Inflammatory macrophage (primary cell): ENCODE measurements at places on chromosomes 12 and 14.

DNA sequence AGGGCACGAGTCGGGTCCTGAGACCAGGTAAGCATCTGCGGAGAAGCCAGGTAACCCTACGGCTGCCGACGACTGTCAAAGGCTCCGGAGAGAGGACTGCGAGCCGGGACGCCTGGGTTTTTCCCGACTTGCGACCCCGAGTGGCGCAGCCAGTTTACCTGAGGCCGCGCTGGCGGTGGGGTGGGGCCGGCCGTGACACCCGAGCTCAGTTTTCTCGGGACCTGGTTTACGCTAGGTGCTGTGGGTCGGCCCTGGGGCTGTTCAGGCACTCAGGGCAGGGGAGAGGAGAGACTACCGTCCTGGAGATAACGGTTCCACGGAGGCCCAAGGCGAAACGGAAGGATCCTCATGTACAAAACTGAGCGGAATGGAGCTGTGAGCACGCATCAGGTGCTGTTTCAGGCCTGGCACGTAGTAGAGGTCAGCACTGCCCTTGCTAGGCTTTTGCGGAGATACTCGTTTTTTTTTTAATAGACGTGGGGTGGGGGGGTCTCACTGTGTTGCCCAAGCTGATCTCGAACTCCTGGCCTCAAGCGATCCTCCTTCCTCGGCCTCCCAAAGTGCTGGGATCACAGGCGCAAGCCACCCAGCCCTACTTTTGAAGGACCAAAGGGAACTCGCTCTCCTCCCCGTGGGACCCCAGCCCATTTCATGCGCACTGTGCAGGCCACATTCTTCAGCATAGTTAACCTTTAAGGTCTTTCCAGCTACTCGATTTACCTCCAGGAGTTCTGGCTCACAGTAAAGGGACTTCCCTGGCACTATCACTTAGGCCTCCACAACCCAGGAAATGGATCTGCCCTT, 471 bp downstream of the MTRFR start:
- peak; percentile 18 for DNase-seq

DNA sequence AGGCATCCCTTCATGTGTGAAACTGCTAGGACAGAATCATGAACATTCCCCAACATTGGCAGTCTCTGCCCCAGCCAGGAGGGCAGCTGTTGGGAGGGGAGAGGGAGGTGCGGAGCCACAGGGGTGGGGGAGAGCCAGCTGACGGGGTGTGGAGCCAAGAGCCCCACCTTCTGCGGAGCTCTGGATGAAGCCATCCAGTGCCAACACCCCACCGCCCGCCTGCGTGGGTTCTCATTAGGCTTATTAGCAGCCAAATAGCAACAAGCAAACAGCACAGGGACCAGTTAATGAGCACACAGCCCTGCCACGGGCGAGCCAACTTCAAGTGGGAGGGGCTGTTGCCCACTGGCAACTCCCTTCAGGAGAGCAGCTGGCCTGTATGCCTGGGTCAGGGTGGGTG, 12.1 kb downstream of the LTBP2 start:
- no peak for DNase-seq

DNA sequence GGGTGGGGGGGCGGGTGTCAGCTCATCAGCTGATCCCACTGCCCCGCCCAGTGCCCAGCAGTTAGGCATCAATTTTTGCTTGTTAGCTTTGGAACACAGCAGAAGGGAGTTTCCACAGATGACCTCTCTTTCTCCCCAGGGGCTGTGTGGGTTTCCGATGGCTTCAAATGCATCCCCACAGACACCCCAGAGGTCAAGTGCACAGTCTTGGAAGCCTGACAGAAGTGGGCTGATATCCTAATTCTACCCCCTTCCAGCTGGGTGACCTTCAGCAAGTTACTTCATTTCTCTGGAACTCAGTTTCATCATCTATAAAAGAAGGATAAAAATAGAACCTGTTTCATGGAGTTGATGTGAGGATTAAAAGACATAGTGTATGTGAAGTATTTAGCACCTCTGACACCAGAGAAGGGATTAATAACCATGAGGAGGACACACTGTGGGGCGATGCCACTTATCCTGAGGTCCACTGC, 22.0 kb downstream of the TTC9 start:
- no peak for DNase-seq

DNA sequence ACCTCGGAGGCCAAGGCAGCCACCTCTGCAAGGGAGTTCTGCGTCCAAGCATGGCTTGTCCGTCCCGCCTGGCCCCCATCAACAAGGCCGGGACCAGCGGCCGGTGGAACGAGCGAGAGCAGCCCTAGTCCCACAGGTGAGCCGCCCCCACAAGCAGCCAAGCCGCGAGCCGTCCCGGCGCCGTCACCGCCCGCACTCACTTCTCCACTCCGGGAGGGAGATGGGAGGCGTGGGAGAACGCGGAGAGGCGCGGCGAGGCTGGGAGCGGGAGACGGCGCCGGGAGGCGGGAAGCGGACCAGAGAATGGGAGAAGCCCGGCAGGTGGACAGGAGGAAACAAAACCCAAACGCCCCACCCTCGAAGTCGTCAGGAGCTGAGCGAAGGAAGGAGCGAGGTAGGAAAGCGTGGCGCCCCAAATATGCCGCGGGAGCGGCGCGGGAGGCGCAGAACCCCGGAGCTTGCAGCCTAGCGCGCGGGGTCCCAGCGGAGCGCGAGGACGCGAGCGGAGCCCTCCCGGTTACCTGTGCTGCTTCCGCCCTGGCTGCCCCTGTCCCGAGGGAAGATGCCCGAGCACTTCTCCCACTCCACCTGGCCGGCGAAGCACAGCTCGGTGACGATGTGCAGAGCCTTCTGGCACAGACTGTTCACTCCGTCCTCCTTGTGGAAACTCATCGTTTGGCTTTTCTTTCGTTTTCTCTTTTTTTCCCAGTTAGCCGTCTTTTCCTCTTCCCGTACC, 600 bp downstream of the SYT10 start:
- no peak for DNase-seq

GRCh38 chr14:83548061-83548839, 1981.7 kb upstream of the FLRT2 start:
- DNase-seq: no peak

DNA sequence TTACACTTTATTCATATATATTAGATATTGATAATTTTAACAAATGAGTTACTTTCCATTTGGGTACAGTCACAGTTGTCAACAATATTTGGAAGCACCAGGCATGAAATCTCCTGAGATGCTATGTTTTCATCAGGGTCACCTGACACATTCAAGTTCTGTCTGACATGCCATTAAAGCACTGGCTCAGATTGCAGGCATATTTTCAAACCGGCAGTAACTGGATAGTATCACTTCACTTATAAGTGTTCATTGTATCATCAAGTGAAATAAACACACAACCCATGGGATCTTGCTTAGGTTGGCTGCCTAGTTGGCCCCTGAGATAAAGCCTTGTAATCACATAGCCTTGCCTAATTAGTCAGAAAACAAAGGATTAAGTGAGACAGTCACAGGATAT, 4.8 kb downstream of the IFNG start:
- no peak for DNase-seq

DNA sequence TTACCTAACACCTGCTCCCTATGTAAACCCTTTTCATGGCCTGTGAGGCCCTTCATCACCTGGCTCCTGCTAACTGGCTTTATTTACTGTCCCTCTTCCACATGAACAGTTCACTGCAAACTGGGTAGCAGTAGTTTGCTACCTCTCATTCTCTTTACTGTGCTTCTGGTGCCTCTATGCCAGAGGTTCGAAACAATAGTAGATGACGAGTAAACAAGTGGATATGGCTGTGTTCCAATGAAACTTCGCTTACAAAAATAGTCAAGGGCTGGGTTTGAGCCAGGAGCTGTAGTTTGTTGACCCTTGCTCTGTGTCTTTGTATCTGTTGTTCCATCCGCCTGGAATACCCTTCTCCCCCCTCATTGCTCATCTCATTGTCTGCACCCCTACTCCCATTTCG, 233.6 kb upstream of the RMST start:
- no peak for DNase-seq

- DNase-seq: no peak
Measured at GRCh38 chr14:55721353-55721752, 141.3 kb downstream of the KTN1 start.

DNA sequence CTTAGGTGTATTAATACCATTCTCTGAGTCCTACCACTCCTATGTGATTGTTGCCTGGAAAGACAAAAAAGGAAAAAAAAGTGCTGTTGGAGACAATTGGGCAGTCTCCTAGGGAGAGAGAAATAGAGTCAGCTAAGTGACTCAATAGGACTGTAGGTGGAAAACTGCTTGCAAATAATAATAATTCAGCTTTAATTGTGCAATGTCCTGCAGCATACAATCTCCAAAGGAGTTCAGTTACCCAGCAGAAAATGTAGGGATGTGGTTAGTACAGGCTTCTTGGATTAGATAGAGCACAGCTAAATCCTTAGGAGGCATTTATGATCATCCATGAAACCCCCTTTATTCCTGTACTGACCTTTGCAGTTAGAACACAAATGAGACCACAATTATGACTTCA, 3.0 kb upstream of the SRSF9 start:
- peak; percentile 58 for DNase-seq

- no peak for DNase-seq
Measured at GRCh38 chr14:67385120-67385519, 25.0 kb downstream of the EIF2S1 start.

GRCh38 chr12:64221651-64222008, 466 bp downstream of the KICS2 start:
- peak; percentile 77 for DNase-seq

DNA sequence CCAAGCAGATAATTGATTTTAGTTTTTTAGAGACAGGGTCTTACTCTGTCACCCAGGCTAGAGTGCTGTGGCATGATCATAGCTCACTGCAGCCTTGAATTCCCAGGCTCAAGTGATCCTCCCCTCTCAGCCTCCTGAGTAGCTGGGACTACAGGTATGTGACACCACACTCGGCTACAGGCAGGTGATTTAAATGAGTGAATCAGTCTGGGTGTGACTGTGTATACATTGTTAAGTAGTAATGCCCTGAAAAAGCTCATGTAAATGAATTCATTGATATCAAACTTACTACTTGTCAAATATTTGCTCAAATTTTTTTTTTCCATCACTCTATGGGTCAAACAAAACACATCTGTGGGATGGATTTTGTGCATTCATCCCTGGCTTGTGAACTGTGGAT, 6.3 kb upstream of the USP44 start:
- DNase-seq: no peak

DNA sequence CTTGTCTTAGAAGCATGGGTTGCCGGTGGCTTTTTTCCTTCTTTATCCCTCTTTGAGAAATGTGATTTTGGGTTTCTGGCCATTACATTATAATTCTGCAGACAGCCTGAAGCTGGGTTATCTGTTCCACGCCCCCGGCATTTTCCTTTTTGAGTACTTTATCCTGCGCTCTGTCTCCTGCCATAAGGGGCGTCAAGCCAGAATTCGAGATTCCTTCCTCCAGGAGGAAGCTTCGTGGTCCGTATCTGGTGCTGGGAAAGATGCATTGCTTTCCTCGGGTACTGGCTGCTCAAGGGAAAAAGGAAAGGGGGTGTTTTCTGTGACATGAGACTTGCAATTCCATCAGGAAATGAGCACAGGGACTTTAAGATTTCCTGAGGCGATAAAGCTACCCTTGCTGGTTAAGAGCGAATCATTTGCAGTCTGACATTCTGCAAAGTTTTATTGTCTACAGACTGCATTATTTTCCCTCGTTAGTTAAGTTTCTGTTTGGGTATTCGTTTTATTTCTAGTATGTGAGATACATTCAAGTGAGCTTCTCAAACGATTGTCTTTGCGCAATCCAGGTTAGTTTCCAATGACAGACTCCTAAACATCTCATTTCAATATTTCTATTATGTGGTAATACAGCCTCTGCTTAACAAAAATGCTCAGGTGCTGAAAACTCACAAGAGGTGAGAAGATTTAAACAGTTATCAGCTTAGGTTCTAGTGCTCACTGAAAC, 694 bp downstream of the AKAP5 start:
- no peak for DNase-seq
